EL (cell line): ENCODE measurements at places on chromosomes 1 and 21.
A peak's percentile ranks its signal among the peaks of the same experiment; 100 is the strongest.

DNA sequence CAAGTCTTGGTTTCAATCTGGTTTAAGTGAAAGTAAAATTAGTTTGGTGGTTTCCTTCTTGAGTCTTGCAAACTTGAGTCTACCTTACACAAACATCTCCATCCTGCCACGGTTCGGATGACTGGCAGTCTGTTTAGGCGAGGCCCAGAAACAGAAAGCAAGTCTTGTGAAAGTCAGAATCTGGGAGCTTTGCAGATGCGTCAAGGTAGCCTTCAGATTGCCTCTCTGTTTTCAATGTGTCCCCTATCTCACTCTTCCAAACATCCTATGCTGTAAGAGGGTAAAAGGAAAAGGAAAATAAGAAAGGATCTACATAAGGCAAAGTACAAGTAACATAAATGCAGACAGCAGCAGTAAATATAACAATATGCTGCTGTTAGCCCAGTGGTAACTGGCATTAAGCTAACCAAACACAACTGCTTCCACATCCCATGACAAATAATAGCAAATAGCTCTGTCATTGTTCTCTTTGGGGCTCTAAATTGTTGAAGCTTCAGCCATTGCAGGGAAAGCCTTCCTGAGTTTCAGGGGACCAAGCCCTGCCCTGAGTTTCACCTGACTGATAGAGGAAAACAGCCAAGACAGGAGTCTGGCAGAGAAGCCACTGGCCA is 26.2 kb upstream of the C1orf105 start:
- DNase-seq: no peak

DNA sequence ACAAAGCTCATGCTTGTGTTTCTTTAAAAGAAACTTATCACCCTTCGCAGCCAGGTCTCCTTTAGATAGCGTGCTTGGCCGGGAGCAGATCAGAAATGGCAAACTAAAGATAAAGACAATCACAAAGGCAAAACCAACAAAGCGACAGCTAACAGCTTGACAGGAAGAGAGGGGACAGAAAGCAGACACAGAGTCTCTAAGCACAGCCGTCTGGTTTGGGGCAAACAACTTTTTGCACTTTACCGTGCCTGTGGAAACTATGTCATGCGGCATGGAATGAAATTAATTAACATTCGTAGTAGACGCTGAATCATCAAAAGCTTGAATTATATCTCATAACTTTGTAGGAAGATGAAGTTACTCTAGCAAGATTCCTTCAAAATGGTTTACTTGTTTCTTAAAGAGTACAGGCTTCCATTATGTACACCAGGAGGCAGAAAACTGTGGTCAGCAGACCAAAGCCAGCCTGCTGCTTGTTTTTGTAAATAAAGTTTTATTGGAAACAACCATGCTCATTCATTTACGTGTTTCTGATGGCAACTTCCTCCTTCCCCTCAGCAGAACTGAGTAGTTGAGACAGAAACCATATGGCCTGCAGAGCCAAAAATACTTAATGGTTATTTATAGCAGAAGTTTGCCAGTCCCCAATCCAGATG is 183.2 kb downstream of the KIF26B start:
- DNase-seq: no peak

- DNase-seq: peak; percentile 90
These were observed 1.6 kb downstream of the DRAXIN start for GRCh38 chr1:11693024-11693590.

DNA sequence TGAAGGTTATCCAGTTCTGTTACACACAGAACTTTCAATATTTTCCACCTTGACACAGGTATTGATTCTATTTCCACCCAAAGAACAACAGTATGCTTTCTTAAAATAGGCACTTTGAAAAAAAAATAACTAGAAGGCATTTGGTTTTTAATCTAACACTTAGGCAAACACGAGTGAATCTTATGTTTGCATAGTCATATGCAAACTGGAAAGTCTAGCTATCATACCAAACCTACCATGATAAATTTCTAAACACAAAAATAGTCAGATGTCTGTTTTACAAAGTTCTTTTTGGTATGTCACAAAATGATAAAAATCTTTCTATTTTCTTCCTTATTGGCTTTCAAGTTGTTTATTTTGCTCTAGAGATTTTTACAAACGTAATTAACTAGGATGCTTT is 11.6 kb downstream of the DNASE2B start:
- no peak for DNase-seq

- DNase-seq: peak; percentile 10
These were observed 72.2 kb upstream of the SELENON start for GRCh38 chr1:25727635-25728286.

- peak; percentile 54 for DNase-seq
These were observed 27.2 kb downstream of the XCL1 start for GRCh38 chr1:168603501-168604110.

DNA sequence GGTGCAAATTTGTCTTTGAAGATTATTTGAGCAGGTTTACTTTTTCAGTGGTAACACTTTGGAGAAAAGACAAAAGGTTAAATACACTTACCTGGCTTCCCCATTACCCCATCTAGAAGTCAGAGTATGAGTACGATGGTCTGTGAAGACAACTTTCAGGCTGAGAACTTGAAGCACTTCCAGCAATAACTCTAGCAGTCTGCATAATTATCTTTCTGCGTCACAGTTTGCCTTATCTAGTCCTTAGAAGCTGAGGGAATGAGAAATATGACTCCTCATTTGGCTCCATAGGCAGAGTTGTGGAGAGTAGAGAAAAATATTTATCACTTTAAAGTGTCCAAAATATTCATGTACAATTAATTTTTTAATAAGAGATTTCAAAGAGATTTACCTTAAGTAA is 323.4 kb upstream of the CAMK1G start:
- no peak for DNase-seq

DNA sequence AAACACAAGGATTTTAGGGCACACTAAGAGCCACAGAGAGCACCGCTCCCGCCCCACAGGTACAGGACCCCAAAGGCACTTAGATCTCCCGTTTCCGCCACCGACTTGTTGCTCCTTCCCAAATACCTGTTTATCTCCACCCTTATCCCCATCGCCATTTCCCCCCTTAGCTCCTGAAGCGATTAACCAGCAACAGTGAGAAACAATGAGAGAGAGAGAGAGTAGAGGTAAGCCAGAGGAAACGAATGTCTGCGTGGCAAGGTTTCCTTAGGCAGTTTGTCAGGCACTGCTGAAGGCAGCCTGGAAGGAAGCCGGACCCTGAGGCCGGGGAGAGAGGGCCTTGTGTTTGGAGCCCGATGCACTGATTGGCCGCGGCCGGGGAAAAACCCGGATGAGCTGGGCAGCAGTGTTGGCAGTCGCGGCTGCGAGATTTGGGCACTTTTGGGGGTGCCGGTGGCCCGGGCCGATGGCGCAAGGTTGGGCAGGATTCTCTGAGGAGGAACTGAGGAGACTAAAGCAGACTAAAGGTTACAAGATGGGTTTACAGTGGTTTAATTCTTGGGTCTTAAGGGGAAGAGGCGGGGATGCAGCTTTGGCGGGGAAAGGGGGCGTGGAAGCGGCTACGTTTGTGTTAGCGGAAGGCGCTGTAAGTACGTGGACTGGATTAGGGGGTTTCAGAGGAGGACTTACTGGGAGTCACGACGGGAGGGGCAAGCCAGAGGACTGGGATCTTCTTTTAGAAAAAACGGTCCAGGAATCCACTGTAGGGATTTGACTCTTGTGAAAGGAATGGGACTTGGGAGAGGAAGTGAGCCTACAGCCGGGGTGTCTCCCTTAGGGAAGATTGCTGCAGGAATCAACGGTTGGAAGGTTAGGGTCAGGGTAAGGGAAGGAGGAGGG is at the start of gene GORAB:
Gene GORAB (plus strand): TSS at position 409 of the 900 bp plus-strand sequence. CDS start 58 bp downstream, at position 467.
- DNase-seq: peak; percentile 95

DNA sequence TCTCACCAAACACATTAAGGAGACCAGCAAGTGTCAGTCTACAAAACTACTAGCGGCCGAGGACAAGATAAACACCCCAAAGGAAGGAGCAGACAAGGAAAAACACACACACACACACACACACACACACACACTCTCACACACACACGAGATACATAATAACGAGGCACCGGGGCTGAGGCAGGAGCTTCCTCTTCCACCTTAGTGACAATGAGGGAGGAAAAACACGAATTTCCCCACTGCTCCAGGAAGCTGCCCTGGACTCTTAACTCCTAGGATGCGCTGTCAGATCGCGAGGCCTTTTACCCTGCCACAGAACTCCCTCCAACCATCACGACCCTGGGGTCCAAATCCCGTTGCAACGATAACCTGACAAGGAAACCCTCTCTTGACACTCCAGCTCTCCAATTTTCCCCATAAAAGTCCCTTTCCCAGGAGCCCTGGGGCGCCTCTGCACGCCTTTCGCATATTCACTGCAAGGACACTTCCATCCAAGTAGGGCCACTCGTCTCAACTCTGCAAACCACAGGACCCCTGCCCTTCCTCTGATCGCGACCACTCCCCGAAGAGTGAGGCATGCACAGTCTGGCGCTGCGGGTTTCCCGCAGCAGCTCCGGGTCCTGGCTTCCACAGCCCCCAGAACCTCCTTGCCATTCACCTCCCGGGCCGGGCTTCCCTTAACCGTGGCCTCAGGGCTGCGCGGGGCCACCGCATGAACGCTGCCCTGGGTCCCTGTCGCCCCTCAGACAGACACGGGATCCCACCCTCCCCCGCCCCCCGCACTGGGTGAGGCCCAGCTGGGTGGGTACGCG is 581 bp downstream of the ETV3 start:
- DNase-seq: peak; percentile 28

- DNase-seq: peak; percentile 40
These were observed 27.3 kb downstream of the CCN1 start for GRCh38 chr1:85607921-85608265.

DNA sequence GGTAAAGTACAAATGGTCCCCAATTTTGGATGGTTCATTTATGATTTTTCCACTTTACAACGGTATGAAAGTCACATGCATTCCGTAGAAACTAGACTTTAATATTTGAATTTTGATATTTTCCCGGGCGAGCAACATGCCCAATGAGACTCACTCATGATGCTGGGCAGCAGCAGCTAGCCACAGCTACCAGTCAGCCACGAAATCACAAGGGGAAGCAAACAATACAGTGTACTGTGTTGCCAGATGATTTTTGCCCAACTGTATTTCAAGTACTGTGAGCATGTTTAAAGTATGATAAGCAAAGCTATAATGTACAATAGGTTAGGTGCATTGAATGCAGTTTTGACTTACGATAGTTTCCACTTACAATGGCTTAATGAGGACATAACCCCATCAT is 266.8 kb downstream of the VAV3 start:
- no peak for DNase-seq

GRCh38 chr1:165014753-165015152 is 341.8 kb downstream of the LMX1A start:
- DNase-seq: no peak

DNA sequence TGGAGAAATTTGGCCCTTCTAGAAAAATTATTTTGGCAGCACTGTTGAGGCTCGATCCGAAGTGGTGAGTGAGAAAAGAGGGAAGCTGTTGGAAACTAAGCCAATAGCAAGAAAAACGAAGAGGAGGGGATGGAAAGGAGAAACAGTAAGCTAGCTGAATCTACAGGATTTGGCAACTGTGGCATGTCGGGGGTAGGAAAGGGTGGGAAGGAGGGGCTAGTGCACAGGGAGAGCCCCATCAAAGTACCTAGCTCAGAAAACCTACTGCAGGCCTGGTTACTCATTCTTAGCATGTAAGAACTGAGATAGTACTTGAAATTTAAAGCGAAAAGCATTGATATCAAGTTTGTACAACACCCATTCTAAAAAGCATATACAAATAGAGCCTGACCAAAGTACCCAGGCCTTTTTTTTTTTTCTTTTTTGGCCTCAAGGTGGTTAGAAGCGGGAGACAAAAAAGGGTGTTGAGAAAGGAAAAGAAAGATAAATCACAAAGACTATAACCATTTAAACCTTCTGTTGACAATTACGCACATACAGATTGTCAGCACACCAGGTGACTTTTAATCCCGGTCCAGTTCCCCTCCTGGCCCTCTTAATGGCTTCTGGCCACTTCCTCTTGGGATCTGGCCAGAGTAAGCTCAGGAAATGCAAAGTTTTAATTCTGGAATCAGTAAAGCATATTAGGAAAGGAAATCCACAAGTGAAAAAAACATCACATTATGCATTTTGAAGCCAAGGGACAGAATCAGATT is 50.4 kb downstream of the SLC16A1 start:
- peak; percentile 24 for DNase-seq

DNA sequence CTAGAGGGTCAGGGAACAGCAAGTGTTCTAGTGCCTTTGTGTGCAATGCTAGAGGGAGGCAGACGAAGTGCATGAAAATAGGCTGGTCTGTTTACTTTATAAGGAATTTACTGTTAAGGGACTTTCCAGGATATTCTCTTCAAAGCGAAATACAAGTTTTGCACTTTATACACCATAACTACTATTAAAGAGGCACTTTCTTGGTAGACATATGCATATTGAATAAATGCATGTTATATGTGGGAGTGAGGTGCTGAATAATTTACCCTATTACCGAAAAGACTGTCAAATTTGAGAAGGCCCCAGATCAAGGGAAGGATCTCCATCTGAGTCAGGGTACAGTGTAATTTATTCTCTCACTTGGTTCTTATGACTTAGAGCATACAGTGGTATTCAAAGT is 310.5 kb downstream of the S1PR1 start:
- DNase-seq: no peak

DNA sequence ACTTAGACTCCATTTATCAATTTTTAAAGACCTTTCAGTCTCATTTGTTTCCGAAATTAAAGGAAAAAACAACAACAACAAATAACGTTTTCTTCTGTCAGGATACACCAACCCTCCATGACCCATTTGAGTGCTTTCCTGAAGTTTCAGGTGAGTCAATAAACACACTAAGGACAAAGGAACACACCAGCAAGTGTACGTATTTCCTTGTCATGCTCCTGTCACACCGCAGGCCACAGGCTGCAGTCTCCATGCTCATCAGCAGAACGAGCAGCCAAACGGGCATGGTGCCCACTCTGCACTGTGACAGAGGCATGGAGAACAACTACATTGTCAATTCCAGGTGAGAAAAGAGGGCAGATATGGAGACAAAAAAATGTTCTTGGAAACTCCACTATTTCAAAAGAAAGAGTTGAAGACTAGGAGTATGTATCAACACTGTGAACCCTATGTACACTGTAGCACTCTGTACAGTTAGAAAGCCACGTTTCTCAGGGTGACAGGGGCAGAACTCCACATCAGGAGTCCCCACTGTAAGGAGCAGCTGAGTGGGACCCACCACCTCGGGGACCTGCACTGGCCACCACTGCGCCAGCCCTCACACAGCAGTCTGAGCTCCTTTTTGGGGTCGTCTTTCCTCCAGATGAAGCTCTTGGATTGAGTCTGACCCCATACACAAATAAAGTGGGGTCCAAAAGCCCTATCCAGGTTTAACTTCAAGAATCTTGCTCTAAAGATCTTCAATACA is 2.6 kb downstream of the PTTG1IP start:
- no peak for DNase-seq

DNA sequence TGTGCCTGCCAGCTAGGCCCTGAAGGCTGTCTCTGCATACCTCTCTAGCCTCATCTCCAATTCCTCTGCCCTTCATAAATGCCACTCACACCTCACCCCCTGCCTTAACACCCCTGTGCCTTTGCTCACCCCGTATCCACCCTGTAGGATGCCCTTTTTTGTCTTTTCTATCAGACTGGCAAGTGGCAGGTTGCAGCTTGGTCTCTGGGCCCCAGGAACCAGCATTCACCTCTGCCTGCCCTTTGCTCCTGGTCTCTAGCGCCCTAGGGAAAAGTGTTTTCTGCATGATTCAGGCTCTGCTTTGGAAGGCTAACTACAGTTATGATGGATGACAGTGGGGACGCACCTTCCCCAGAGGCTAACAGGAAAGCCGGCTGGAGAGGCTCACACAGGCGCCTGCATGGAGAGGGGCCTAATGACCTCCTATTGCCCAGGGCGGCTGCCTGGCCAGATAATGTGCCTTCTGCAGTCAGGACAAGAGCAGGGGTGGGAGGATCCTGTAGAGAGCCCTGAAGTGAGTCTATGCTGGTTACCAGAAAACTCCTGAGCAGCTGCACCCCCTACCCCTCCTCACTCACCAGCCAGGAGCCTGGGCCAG is 11.2 kb downstream of the KANK4 start:
- peak; percentile 9 for DNase-seq
